Right renal cortex interstitium (tissue), 3 donors: ENCODE measurements at places on chromosomes 11 and 22.

DNA sequence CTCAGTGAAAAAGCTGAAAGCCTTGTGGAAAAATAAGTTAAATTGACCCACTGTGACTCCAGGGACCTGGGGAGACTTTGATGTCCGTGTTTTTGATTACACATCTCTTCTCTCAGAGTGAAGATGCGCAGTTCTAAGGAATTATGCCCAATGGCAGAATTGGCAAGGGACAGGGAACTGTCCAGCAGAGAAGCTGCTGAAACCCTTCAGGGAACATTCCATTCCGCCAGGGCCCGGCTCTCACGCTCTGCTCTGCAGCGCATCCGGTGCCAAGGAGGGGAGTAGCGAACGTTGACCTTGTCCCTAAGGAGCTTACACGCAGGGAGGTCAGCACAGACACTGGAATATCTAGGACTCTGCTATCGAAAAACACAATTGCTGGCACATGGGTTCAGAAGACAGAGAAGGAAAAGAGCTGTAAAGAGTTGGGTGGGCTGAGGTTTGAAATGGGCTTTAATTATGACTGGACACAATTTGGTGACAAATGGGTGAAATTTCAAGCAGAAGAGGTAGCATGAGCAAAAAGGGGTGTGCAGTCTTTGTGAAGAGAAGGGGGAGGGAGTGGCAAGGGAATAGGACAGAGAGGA, 64.5 kb upstream of the B3GAT1 start:
- DNase-seq, result peak; percentile 36

DNA sequence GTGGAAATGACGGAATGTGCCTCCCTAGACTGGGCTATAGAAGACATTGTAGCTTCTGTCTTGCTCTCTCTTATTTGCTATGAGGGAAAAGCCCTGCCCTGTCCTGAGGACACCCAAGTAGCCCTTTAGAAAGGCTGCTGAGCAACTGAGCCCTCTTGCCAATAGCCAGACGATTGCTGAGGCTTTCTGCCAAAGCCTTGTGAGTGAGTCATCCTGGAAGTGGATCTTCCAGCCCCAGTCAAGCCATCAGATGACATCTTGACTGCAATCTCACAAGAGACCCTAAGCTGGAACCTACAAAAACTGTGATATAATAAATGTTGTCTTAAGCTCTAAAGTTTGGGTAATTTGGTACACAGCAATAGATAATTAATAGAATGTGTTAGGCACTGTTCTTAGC, 3.9 kb upstream of the TRAF6 start:
- DNase-seq, result no peak

- no peak for DNase-seq
These were observed 33.1 kb upstream of the ETS1 start for GRCh38 chr11:128620309-128621100.

GRCh38 chr11:66892911-66893310, 36.0 kb downstream of the LRFN4 start:
- DNase-seq, result no peak

- DNase-seq, result no peak
These were observed 12.4 kb downstream of the PICK1 start for GRCh38 chr22:38069372-38070249.

DNA sequence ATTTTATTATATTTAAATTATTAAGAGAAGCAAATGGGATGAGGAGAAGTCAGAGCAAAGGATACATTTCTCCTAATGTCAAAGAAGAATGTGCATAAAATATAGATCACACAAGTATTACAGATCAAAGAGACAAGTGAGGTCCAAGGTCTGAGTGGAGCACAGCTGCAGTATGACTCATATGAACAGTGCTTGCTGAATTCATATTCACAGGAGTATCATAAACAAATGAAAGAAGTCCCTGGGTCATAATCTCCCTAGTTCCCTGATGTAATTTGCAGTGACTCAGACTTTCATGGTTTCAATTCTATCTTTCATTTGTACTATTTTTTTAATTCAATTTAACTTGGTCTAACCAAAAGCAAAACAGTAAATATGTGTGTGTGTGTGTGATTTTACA, 499.0 kb upstream of the CCDC179 start:
- DNase-seq, result no peak

DNA sequence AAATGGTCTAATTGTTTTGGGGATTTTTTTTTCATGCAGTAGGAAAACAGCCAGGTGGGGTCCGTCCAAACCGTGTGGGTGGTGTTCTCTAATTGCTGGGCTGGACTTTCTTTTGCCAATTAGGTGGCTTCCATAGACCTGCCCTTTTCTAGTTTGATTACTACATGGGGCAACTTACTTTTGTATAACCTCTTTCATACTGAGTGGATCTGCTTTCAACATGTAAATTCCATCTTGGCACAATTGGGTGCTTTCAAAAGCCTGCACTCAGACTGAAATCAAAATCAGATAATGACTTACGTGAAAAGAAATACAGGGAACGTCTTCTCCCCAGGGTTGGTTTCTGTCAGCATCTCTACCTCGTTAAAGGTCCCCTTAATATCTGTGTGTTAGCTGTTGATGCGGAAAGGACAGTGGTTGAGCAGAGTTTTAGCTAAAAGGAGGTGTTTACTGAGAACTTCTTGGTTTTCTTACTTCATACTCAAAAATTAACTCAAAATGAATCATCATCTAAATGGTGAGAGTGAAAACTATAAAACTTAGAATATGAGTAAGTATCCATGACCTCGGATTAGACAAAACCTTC, 72.1 kb downstream of the BARX2 start:
- DNase-seq, result no peak

GRCh38 chr11:101129203-101129943, at the start of gene PGR:
PGR (minus strand) TSS chr11:101129813; CDS start chr11:101129070, 743 bp downstream.
- DNase-seq, result peak; percentile 6

DNA sequence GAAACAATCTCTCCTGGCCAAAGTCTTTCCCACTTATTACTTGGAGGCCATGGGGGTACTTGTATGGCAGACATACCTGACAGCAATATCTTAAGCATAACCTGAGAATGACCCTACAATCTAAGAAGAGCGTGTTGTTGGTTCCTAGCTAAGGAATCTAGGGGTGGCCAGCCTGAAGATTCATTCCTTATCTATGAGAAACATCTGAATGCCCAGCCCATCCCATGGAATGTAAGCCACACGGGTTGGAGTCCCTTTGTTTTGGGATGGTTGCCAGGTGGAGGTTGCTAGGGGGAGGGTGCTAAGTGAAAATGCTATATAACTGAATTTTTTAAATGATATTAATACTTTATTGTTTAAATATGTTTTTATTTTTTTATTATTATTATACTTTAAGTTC, 725.0 kb downstream of the ETS1 start:
- DNase-seq, result no peak

DNA sequence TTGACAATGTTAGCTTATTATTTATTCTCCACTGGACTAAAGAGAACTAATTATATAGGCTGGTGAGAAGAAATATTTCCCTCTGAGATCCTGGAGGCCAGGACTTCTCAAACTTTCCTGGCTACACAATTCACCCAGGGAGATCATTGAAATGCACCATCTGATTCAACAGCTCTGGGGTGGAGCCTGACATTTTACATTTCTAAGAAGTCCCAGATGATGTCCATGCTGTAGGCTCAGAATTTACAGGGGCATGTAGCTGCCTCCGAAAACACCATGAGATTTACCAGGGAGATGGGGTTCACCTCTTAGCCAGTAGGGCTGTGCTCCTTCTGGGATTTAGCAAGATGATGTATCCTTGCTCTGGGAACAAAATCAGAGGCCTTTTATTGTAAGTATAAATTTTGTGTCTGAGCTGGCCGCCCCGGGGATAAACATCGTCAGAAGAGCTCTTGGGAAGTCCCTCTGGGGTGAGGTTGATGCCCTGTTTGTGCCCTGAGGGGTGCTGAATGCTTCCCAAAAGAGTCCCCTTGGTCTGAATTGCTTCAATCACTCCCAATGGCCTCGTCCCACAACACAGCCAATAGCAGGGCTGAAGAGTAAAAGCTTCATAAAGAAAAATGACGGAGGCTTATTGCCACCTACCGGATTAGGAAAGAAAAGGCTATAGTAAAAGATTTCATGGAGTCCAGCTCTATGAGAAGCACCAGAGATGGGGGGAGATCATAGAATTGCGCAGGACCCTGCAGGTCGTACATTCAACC, 33.4 kb upstream of the API5 start:
- DNase-seq, result no peak

GRCh38 chr22:43723816-43724215, 88.3 kb downstream of the EFCAB6 start:
- no peak for DNase-seq

- no peak for DNase-seq
These were observed 2.4 kb downstream of the LGR4 start for GRCh38 chr11:27470166-27470565.

GRCh38 chr11:95734009-95734572, 55.5 kb downstream of the FAM76B start:
- DNase-seq, result no peak

GRCh38 chr11:44709966-44710365, 16.8 kb upstream of the TSPAN18 start:
- no peak for DNase-seq

DNA sequence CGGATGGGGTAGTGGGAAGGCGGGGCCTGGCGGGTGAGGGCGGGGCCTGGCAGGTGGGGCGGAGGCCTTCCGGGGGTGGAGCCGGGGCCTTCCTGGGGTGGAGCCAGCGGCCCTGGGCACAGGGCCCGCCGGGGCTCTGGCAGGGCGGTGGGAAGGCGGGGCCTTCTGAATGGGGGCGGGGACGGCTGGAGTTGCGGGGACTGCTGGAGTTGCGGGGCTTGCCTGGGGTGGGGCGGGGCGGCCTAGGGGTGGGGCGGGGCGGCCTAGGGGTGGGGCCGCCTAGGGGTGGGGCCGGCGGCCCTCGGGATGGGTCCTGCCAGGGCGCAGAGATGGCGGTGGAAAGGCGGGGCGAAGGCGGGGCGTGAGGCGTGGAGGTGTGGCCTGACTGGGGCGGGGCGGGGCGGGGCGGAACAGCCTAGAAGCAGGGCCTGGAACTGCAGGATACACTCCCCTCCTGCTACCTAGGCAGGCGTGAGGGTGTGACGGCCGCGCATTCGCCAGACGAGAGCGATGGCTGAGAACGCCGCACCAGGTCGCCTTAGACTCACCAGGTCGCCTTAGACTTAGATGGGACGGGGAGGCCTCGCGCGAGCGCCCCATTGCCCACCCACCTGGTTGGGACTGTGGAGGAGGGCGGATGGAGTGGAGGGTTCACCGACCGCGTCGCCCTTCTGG, 19.3 kb downstream of the RRP7A start:
- DNase-seq, result no peak

GRCh38 chr11:70427436-70427835, 29.1 kb downstream of the CTTN start:
- DNase-seq, result no peak

DNA sequence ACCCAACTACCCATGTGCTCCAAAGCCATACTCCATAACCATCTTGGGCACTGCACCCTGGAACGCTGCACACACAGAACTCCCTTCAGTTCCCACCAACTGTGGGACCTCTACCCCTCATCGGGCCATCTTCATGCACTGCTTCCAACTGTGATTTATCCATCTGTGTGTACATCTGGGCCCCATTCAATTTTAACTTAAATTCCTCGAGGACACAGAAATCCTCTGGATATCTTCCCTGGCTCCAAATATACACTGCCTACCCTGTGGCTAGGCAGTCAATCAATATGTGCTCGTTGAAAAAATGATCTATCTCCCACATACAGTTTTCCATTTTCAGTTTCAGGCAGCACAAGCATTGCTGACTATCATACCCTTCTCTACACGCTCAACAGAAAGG, 4.9 kb downstream of the FEZ1 start:
- no peak for DNase-seq

GRCh38 chr11:35407041-35407440, 12.3 kb downstream of the SLC1A2 start:
- DNase-seq, result no peak

DNA sequence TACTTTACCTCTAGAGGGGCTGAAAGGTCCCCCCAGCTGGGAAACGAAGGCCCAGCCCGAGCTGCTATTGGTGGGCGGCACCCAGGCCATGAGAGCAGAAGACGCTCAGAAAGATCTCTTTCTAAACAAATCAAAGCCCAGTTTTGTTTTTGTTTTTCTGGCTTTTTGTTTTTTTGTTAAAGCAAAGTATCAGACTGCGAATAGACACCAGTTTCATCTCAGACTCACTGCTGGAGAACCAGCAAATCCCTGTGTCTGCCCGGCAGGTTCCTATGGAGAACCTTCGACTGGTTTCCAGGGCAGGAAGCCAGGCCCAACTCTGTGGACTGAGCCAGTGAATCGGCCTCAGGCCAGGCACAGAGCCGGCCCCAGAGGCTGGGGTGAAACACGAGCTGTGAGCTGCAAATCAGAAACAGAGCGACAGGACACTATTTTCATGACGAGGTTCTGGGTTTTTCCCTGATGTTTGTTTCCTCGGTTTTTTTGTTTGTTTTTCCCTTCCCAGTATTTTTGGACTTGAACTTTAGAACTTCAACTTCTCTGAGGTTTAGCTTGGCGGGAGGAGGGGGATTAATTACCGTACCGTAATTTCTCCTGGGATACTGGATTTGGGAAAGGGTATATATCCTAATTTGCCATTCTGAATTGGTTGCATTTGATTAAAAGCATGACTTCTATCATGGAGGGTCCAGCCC, 16.0 kb upstream of the B4GALNT4 start:
- DNase-seq, result no peak

DNA sequence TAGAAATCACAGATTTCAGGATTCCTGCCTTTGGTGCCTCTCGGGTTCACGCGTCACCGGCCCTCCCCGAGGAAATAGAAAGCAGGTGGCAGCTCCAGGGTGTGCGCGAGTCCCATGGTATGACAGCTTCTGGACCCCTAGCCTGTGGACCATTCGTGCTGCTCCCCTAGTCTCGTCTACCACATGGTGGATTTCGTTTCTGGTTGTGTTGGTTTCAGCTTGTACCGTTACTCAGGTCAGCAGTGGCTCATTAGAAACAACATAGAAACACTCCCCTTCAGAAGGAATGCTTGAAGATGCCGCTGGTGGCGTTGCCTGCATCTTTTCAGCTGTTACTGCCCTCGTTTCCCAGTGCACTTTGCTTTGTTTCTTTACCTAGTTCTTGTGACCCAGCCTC, 700 bp downstream of the TTC17 start:
- DNase-seq, result no peak

DNA sequence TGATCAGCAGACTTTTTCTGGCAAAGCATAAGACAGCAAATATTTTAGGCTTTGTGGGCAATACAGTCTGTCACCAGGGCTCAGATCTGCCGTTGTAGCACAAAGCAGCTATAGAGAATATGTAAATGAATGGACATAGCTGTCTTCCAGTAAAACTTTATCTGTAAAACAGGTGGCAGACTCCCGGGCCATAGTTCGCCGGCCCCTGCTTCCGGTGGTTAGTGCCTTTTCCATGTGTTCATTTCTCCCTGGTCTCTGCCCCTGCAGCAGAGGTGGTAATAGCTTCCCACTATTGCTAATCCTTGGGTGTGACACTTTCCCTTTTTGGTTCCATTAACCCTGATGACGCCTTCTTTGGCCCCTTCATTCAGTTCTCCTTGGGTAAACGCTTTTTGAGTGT, 93.7 kb upstream of the LDLRAD3 start:
- DNase-seq, result no peak

DNA sequence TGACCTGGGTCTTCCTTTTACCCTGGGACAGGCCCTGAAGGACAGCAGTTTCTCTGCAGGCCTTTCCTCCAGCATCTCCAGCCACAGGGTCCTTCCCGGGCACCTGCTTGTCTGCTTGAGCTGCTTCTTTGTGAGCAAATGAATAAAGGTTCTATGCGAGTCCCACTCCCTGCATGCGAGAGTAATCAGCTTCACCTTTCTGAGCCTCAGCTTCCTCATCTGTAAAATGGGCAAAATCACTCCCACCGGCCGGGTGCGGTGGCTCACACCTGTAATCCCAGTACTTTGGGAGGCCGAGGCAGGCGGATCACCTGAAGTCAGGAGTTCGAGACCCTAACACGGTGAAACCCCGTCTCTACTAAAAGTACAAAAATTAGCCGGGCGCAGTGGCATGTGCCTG, 31.1 kb downstream of the IFT27 start:
- DNase-seq, result no peak
